ENCODE measurements at places on chromosomes 2 and 18.

DNA sequence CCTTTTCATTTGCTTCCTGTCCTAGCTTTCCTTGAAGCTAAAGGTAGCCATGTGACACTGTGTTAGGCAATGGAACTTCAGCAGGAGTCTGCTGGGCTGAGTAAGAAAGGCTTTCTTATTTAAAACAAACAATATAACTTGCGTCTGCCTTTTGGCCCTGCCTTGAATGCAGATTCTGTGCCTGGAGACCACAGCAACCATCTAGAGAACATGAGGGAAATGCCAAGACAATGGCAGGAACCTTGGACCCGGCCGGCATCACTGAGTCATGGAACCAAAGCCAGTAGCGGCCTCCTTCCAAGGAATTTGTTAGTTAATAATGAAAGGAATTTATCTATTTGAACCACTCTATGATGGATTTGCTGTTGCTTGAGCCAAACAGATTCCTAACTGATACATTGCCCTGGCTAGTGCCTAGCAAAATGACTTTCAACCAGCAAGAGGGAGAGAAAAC, 207.5 kb upstream of the EPHA4 start:
- DNase-seq, result peak; percentile 55

GRCh38 chr2:222523783-222524544, 99.6 kb downstream of the SGPP2 start:
- DNase-seq, result no peak

- no peak for DNase-seq
Measured at GRCh38 chr2:6881046-6881445, 3.5 kb downstream of the RSAD2 start.

GRCh38 chr2:98043101-98043500, 43.9 kb upstream of the VWA3B start:
- no peak for DNase-seq

DNA sequence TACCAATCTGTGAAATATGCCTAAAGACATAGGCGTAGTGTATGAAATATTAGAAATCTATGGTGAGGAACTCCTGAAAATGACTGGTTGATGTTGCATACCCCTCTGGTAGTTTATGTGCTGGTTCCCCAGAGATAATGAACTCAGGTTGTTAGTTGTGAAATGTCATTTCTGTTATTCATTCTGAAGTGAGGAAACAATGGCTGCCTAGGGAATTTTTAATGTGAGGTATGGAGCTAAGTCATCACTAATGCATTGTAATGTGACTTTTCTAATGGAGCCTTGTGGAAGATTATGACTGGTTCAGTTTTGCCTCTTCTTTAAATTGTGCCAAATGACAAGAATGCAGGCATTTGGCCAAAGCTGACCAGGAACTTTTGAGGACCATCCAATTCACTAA, 61.6 kb upstream of the RAB27B start:
- DNase-seq, result no peak

DNA sequence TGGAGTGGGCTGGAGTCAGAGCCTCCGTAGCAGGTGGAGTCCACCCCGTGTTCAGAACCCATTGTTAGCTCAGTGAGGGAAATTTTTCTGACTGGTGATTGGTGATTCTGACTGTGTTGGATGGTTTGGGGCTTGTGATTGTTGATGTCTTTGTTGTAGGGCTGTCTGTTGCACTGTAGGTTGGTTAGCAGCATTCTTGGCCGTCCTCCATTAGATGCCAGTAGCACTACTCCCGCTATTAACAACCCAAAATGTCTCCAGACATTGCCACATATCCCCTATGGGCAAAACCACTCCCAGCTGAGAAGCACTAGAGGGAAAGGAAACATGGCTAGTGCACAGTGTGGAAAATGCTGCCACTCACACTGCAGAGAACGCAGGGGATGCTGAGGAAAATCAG, 51.7 kb downstream of the ARMC9 start:
- DNase-seq, result peak; percentile 81

- DNase-seq, result no peak
Measured at GRCh38 chr18:3715231-3716080, 265.5 kb downstream of the TGIF1 start.

DNA sequence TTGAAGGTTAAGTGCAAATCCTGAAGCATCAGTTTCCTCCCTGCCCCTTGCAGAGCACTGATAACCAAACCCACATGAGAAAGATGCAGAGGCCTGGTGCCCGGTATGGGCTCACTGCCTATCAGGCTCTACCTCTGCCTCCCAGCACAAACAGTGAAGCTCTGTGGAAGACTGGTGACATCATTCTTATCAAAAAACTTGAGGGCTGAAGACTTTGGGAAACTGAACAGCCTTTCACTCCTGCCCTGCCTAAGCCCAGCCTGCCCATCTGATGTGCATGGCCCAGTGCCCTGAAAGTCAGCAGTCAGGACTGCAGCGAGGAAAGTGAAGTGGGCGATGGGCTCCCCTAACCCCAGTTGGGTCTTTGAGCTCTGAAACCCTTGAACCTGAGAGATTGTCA, 174.8 kb upstream of the ARL4C start:
- no peak for DNase-seq

DNA sequence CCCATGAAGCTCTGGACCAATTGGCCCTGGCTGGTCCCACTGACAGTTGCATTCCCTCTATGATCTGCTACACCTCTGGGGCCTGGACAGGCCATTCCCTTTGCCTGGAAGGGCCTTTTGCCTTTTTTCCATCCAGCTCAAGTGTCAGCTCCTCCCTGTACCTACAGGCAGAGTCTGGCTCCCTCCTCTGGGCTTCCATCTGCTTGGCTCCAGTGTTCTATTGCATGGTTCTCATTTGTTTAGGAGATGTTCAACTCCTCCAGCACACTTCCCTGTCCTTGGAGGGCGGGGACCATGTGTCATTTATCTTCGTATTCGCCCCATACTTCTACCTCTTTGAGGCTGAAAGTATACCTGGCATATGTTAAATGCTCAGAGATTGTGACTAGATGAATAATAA, 61.1 kb downstream of the PRKCE start:
- no peak for DNase-seq

GRCh38 chr18:36672437-36673344, 156.1 kb downstream of the TPGS2 start:
- DNase-seq, result peak; percentile 75

Data from EH (cell line).